WERI-Rb-1 (cell line): ENCODE measurements at places on chromosomes 6 and 20.
A peak's percentile ranks its signal among the peaks of the same experiment; 100 is the strongest.

DNA sequence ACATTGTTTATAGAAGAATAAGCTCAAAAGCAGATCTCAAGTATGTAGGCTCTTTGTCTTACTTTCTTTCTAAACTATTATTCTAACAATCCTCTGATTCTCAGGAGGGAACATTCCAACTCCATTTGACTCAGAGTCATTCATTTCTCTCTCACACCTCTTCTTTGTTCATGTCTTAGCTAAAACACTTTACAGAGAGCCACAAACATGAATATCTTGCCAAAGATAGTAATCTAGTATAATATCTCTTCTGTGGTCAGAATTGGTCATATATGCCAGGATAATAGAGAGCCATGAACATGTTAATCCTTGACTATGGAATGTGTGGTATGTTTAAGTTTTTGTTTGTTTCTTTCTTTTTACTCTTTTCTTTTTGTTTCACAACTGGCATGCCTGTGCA lies 456.0 kb upstream of the PTCHD4 start:
- no peak for DNase-seq

GRCh38 chr20:23613676-23614075 lies 8.0 kb upstream of the CST9 start:
- no peak for DNase-seq

- no peak for DNase-seq
These were observed 122.8 kb downstream of the INSM1 start for GRCh38 chr20:20490673-20491072.

- no peak for DNase-seq
These were observed 2.8 kb downstream of the DLGAP4 start for GRCh38 chr20:36308986-36309385.

DNA sequence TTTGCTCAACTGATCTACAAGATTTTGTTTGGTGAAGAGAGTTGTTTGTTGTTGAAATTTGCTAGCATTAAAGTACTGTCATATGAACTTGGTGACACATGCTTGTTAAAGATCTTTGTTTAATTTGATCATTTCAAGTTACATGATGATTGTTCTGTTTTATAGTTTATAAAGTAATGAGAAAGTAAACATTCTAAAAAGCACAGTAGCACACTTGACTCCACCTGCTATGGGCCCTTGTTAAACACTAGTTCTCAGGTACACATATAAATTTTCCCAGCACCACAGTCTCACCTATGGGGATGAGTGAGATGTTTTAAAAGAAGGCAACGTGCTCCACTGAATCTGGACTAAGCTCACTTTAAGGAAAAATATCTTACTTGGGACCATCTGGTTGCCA lies 14.1 kb downstream of the MCHR2 start:
- DNase-seq: no peak

DNA sequence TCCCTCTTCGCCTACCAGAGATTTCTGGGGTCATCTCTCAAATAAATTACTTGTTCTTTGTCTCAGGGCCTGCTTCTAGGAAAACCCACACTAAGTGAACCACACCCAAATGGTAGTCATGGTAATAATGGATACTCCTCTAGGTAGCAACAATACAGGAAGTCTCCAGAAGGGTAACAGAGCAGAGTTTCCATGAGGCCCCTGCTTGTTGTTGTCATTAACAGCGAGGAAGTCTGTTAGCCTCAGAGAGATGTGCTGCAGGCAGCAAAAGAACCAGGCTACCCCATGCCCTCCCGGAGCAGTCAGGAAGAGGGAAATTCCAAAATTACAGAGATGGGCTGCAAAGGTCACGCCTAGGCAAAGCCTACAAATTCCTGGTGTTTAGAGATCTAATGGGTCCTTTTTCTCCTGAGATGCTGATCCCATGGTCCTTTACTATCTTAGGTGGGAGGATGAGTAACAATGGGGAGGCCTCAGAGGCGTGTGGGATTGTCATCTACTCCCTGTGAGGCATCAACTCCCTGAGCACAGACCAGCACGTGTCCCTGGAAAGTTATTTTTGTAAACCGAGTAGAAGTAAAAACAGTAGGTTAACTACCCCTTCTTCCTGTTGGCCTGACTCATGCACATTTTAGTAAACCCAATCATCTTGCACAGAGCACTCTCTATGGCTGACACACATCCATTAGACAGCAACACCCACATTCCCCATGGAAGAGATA lies 10.1 kb downstream of the ISM1 start:
- no peak for DNase-seq

- DNase-seq: peak; percentile 25
These were observed 32.5 kb upstream of the VEGFA start for GRCh38 chr6:43737272-43738081.

DNA sequence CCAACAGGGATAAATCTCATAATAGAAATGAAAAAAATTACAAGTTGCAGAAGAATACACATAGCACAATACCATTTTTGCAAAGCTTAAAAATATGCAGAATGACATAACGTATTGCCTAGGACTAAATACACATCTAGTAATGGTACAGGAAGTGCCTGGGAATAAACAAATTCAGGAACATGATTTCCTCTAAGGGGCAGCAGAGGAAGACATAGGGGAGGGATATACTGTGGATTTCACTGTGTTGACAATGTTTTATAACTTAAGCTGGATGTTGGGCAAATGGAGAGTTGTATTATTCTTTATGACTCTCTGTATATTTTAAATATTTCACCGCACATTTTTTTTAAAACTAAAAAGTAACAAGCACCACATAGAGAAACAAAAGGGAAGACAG lies 5.6 kb upstream of the GLO1 start:
- no peak for DNase-seq

- DNase-seq: no peak
These were observed 77.5 kb downstream of the NCOA7 start for GRCh38 chr6:125868252-125868651.

DNA sequence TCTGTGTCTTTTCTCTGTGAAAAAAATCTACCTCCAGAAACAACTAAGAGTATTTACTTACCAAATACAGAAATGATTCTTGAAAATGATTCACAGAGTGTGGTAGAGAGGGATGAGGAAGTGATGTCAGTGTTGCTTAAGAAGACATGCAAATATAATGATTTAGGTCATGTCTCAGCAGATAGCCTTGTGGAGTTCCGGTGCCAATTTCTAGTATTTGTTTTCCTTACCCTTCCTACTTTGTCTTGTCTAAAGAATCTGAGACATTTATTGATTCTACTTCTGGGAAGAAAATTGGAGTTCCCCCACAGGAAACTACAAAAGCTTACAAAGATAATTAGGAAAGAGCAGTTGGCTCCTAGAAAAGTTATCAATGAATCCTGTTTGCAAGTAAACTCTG lies 68.8 kb downstream of the GJA1 start:
- DNase-seq: no peak

DNA sequence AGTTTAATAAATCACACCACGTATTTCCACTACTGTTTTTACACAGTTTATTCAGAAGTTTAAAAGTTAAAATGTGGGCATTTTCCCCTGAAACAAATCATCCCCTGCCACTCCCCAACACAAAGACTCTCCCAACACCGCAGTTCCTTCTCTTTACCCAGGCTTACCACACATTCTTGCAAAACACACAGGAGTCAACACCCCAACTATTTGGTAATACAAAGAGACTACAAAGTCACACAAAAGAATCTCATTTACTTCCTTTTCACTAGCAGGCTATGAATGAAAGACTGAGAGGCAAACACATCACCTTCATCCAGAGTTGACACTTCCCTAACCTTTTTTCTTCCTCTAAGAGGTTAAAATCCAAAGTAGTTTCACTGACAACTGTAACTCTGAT lies 51.1 kb downstream of the KCTD20 start:
- DNase-seq: no peak

- DNase-seq: no peak
These were observed 1.4 kb downstream of the CUTA start for GRCh38 chr6:33416386-33417127.

- DNase-seq: no peak
These were observed 151.5 kb downstream of the PRL start for GRCh38 chr6:22145376-22145775.
